ENCODE measurements at places on chromosomes 2 and 18.

DNA sequence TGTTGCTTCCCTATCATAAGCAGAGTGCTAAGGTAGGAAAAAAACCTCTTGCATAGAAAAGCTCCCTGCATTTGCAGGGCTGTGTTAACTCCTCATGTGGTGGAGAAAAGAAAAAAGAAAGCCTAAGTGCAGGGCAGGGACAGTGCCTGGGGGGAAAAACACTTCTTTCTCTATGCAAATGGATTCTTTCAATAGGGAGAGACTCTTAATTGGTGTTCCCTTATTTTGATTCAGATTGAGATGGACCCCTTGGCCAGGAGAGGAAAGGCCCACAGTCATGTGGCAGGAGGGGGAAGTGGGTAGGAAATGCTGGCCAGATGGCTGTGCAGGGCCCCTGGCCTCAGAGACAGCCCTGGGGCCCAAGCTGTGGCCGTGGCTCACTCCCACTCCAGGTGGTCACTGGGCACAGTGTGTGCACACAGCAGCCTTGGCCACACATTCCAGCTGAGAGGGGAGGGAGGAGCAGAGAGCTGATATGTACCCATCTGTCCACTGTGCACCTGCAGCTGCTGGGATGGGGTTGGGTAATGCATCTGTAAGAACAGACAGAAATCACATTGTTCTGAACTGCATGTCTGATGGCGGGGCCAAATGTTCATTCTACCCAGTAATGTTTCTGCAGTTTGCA, 410.4 kb downstream of the DSC3 start:
- DNase-seq = no peak

GRCh38 chr2:185222311-185222710, 516.3 kb upstream of the FSIP2 start:
- no peak for DNase-seq

GRCh38 chr2:11752906-11753305, 6.5 kb downstream of the LPIN1 start:
- DNase-seq = no peak

- no peak for DNase-seq
These were observed 5.2 kb downstream of the EML6 start for GRCh38 chr2:54728669-54729120.

DNA sequence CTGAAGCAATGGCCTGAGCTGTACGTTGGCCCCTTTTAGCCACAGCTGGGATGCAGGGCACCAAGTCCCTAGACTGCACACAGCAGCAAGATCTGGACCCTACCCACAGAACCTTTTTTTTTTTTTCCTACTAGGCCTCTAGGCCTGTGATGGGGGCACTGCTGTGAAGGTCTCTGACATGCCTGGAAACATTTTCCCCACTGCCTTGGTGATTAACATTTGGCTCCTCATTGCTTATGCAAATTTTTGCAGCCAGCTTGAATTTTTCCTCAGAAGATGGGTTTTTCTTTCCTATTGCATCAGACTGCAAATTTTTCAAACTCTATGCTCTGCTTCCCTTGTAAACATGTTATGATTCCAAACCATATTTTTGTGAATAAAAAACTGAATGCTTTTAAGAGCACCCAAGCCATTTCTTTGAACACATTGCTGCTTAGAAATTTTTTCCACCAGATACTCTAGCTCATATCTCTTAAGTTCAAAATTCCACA, 33.5 kb downstream of the PDE1A start:
- DNase-seq = no peak

GRCh38 chr2:222055328-222055727, 243.5 kb downstream of the PAX3 start:
- DNase-seq = no peak

DNA sequence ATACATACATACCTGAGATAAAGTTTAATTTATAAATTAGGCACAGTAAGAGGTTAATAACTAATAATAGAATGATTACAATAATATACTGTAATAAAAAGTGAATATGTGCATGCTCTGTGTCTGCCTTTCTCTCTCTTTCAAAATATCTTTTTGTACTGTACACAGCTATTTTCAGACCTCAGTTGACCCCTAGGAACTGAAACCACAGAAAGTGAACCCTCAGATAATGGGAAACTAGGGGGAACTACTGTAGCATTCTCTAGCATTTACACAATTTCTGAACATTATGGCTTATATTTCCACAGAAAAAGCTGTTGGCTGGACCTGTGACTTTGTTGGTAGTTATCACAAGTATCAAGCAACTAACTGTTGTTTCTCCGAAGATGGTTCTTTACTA, 25.9 kb downstream of the WDR75 start:
- DNase-seq = no peak

DNA sequence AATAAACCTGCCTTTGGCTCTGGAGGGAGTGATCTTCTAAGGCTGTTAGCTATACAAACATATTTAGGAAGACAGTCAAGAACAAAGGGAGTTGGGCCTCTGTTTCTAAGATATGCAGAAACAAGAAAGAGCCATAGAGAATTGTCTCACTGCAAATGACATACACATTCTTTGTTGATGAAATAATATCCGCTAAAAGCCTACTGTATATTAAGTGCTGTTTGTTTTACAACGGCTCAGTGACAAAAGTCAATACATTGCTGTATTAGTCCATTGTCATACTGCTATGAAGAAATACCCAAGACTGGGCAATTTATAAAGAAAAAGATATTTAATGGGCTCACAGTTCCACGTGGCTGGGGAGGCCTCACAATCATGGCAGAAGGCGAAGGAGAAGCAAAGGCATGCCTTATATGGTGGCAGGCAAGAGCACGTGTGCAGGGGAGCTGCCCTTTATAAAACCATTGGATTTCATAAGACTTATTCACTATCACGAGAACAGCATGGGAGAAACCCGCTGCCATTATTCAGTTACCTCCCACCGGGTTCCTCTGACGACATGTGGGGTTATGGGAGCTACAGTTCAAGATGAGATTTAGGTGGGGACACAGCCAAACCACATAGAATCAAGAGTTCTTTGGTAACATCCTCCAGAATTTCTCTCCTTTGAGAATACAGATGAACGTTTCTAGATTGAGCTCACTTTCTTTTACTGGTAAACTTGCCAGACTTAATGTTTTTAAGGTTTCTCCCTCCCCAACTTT, 157.8 kb downstream of the PIK3C3 start:
- DNase-seq = no peak

DNA sequence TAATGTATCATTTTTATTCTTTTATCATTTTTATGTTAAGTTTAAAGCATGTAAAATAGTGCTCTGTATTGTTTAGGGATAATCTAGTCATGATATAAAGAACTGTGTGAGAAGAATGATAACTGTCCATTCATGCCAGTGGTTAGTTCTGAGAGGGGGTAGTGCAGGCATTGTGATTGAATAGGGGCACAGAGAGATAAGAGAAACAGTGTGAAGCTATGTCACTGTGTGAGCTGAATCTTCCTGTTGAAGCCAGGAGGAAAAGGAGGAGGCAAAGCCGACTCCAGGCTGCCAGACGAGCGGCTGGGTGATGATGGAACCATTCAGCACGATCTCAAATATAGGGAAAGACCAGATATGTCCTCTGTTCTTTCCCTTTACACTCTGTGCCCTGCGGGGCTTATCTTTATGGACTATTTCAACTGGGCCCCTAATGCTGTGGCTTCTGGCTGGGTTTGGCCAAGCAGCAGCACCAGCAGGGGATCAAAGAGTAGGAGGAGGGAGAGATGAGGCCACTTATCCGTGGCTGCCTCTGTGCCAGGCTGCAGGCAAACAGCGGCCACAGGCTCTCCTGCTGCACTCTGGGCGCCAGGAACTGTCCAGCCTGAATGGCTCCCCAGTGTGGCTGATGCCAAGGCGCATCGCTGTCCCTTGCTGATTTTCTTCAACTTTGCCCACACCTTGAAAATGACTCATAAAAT, 128.0 kb downstream of the SPP2 start:
- DNase-seq = no peak

Measured in stimulated activated CD8-positive, alpha-beta memory T cell treated with anti-CD3 and anti-CD28 coated beads, Interleukin-15, amount 100 ng/mL, for 1 hour (primary cell).